Stimulated activated CD4-positive, alpha-beta T cell treated with anti-CD3 and anti-CD28 coated beads, Interleukin-1b, Interleukin-23, amount 100 ng/mL, for 1 hour (primary cell): ENCODE measurements at places on chromosomes 1 and 21.

- DNase-seq: no peak
Measured at GRCh38 chr1:156622581-156623297, 3.5 kb downstream of the HAPLN2 start.

DNA sequence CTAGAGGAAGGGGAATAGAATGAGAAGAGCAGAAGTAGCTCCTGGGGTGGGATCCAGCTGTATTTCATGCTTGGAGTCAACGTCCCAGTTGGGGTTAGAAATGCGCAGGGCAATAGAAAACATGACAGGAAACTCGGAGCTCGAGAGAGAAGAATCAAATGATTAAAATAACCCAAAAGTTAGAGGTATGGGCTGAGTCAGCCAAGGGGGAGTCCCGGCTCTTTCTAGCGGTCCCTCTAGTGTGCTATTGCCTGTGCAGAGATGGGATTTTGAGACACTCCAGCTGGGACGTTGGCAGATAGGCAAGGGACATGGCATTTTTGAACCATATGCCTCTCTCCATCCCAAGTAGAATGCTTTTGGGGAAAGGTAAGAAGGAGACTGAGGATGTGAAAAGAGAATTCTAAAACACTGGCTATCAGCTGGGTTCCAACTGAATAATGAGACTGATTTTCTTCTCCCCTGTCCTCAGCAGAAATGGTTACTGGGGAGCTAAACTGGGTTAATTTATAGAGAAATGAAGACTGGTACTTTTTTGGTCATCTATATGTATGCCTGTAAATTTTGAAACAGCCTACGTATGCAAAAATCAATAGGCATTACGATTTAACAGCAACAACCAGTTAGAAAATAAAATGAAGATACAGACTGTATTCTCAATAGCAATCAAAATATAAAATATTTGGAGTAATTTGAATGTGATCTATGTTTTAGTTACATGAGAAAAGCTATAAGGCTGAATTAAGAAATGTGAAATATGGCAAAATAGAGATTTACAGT, 7.0 kb upstream of the VPS26C start:
- no peak for DNase-seq

GRCh38 chr1:26710811-26711210, 15.0 kb downstream of the ARID1A start:
- no peak for DNase-seq

DNA sequence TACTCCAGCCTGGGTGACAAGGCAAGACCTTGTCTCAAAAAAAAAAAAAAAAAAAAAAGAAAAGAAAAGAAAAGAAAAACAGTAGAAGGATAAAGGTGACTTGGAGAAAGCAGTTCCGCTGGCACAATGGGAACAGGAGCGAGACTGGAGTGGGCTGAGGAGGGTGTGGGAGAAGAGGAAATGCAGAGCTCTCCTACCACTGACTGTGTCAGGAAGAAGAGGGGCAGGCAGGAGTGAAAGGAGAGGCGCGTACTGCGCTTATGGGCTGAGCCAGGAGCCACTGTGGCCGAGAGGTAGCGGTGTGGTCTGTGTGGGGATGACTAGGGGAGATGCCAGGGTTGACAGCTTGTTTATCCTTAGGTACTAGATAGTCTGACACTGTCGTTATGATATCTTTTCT, 6.4 kb upstream of the PROK1 start:
- DNase-seq: no peak

DNA sequence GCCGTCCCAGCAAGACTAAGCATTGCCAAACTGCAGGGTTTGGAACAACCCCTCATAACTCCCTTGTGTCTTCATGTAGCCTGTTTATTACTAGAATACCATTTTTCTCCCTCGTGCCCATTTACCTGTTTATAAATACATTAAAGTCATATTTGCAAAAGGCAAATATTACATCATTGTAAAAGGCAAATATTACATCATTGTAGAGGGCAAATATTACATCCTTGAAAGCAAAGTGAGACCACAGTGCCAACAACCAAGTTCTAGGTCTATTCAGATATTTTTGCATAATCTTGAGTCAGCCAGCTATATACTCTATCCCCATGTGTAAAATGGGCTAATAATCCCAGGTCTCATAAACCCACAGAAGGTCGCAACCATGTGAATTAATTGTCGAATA, 11.4 kb upstream of the FAM163A start:
- DNase-seq: no peak

DNA sequence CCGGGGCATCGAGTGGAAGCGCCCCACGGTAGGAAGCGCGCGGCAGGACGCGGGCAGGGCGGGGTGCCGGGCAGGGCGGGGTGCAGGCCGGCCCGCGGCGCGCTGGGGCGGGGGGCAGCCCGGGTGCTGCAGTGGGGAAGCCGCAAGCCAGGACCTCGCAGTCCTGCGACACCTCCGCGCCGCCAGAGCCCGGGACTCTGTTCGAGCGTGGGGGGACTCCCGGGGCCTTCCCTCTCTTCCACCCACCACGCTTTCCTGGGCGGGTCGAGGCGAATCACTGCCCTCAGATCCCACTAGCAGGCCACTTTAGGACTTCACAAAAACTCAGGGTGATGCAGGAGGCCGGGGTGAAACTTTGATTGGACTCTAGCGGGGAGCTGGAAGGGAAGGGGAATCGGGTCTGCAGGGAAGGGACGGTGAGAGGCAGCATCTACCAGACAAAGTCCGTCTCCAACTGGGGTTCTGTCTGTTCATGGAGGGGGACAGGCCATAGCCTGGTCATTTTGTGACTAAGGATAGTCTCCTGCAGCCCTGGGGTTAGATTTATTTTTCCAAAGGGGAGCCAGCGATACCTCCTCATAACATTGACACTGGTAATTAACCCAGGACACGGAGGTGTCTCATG, 623 bp downstream of the CAPN2 start:
- no peak for DNase-seq

DNA sequence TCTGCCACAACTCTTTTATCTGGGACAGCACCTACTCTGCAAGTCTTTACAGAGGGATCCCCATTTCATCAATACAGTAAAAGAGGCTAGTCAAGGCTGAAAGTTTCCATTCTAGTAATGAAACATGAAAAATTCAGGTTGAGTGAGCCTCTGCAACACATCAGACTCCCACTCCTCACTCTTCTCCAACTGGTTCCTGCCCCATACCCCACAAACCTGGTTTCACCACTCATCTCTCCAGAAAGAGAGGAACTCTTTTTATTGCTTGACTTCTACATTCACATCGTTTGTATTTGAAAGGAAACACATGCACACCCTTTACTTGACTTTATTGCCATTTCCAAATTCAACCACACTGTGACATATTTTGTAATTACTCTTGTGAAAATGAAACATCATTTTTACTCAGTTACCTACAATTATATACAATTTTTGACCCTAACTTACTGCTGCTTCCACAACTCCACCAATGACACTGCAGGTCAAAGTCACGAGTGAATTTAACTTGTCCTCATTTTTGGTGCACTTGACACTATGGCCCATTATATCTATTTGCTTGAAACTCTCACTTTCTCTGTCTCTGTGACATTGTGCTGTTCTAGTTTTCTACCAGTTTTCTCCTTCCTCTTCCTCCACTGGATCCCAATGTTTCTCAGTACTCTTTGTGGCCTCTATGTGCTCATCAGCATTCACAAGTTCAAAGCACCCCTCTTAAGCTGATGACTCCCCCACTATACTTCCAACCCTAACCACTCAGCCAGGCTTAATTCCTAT, 8.0 kb downstream of the STX6 start:
- DNase-seq: no peak

DNA sequence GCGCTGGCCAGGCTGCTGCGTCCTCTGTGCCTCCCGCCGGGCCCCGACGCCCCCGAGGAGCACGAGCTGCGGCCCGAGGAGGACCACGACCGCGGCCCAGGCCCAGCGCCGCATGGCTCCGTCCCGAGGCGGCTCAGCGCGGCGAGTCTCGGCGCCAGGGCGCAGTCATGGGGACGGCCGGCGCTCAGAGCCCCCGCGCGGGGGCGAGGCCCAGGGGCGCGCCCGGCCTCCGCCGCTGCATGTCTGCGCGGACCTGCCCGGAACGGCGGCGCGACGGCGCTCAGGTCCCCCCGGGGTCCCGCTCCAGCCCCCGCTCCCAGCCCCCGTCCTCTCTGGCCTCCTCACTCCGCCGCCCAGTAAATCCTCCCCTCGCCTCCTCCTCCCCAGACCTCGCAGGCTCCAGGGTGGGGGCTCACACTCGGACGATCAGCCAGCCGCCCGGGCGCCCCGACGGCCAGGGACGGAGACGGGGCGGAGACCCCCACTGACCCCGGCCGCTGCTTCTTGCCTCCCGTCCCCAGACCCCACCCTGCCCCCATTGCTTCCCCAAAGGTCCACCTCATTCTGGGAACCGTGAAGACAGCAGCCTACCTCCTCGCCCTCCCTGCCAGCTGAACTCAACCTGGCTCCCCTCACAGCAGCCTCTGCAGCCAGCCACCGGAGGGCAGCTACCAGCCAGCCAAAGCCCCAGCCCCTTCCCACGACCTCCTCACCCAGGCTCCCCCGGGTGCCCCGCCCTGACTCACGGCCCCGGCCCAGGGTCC, at the start of gene C1QTNF12:
Gene C1QTNF12, minus strand, starts transcription at position 146 of the 764 bp plus-strand sequence. Its CDS starts 32 bp downstream, at position 114.
- no peak for DNase-seq

- DNase-seq: no peak
Measured at GRCh38 chr1:185821612-185822385, 87.6 kb downstream of the HMCN1 start.

- DNase-seq: no peak
Measured at GRCh38 chr1:83505148-83505547, 493.8 kb downstream of the TTLL7 start.

DNA sequence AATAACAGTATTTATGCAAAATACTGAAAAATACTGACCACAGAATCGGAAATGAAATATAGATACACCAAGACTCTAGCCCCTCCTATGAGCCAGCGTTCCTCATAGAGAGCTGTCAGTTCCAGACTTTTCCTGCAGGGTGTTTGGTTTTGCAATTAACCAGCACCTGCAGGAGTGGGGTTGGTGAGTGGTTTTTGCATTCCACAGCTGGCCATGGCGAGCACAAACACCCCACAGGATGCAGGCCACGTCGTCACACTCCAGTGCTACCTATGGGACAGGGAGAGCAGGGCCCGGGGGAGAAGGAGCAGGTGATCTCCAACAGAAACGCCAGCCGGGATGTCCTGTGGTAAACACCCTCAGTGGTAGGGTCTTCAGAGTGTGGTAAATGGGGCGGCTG, 94.1 kb downstream of the ERG start:
- DNase-seq: no peak

DNA sequence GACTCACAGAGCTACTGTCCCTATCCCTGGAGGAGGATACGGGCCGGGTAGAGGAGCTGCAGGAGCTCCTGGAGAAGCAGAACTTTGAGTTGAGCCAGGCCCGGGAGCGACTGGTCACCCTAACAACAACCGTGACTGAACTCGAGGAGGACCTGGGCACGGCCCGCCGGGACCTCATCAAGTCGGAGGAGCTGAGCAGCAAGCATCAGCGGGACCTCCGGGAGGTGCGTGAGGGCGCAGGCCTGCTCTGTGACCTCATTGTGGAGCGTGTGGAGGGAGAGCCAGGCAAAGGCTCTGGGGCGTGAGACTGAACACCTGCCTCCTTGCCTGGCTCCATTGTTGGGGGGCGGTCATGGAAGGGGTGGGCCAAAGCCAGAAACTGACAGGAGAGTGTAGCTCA, 19.0 kb downstream of the PPFIA4 start:
- no peak for DNase-seq
